Neural cell (in vitro differentiated cells): ENCODE measurements at places on chromosomes 16 and 17. TPM values are rescaled to one million over a fixed set of nuclear protein-coding genes. Genes with fewer than 3 reads are reported as not detected.

The KRTAP2-3 gene
- polyA plus RNA-seq = not detected in 2 replicates

The KCNH6 gene
- polyA plus RNA-seq = not detected in 2 replicates

The ANKRD40CL gene
- not detected in 2 replicates for polyA plus RNA-seq

The ACSM2A gene
- polyA plus RNA-seq = not detected in 2 replicates

The MPDU1 gene
- polyA plus RNA-seq = 110 and 118 TPM in 2 replicates

The OR3A3 gene
- not detected in 2 replicates for polyA plus RNA-seq

The SHMT1 gene
- 4.5 and 5.8 TPM in 2 replicates for polyA plus RNA-seq

The NDRG4 gene
- 507 and 592 TPM in 2 replicates for polyA plus RNA-seq

The PLXDC1 gene
- 10.0 and 13.5 TPM in 2 replicates for polyA plus RNA-seq

The FBXW10B gene
- 0.51 TPM in 1 of 2 replicates, not detected in the other for polyA plus RNA-seq

The IRX3 gene
- not detected in 2 replicates for polyA plus RNA-seq

The PCGF2 gene
- 10.7 and 11.7 TPM in 2 replicates for polyA plus RNA-seq
